ENCODE measurements at places on chromosomes 1 and 21.

DNA sequence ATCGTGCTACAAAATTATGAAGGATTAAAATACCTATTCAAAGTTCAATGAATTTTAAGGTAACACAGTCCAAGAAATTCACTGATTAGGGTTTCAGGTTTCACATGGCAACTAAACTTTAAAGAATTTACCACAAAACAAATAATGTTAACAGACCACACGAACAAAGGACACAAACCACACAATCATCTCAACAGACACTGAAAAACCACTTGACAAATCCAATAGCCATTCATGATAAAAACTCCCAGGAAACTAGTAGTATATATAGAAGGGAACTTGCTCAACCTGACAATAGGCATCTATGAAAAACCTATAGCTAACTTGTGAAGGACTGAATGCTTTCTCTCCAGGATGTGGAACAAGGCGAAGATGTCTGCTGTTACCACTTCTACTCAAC lies 21.1 kb upstream of the SH2D5 start:
- no peak for DNase-seq

DNA sequence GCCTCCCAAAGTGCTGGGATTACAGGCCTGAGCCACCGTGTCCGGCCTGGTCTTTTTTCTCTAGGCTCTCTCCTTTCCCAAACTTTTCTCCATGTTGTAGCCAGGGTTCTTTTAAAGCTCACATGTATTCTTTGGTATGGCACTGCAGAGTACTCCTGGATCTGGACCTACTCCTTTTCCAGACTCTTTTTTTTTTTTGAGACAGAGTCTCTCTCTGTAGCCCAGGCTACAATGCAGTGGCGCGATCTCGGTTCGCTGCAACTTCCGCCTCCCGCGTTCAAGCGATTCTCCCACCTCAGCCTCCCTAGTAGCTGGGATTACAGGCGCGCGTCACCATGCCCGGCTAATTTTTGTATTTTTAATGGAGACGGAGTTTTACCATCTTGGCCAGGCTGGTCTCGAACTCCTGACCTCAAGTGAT lies 602 bp upstream of the MED18 start:
- DNase-seq, result no peak

DNA sequence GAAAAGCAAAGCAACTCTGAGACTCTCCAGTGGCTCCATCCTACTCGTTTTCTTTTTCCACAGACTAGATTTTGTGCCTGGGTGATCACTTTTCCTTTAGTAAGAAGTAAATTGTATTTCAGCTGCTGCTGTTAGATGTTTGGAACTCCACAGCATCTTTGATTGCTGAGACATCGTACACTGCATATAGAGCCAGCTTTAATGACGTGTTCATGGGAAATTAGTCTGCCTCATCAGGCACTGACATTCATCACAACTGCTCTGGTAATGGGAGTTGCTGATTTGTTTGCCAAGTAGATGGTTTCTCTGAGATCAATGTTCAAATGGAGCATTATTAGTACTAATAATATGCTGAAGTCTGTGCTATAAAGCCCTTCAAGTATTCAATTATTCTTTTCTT lies 573.8 kb upstream of the NR5A2 start:
- no peak for DNase-seq

DNA sequence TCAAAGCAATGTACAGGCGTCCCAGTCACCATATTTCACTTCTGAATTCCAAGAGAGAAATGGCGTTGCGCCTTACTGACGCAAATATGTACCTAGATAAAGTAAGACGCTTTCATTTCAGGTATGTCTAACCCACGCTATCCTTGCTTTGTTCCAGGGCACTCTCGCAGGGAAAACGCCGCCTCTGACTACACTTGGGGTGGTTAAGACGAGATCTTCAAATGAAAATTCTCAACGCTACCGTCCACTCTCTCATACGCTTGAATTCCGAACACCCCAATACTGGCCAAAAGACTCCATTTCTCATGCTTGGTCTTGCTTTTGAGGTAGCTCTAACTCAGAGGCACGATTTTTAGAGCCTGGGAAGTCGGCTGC lies 736 bp upstream of the ZMPSTE24 start:
- DNase-seq, result no peak

GRCh38 chr21:36103434-36103833 lies 31.4 kb upstream of the CBR3 start:
- no peak for DNase-seq

DNA sequence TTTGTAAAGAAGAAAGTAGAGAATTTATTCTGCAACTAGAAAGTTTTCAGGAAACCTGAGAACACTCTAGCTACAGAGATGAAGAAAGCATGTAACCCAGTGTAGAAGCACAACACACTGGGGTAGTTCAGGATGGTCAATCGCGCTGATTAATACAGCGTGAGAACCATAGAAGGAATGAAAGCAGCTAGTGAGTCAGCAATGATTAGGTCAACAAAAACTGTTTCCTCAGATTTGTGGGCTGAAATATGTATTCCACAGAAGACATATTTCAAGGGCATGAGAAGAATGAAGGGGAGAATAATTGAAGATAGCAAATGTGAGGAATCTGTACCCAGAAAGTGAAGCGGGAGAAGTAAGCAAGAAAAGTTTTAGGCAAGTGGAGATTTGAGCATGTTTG lies 97.8 kb upstream of the ADGRL2 start:
- DNase-seq, result no peak

DNA sequence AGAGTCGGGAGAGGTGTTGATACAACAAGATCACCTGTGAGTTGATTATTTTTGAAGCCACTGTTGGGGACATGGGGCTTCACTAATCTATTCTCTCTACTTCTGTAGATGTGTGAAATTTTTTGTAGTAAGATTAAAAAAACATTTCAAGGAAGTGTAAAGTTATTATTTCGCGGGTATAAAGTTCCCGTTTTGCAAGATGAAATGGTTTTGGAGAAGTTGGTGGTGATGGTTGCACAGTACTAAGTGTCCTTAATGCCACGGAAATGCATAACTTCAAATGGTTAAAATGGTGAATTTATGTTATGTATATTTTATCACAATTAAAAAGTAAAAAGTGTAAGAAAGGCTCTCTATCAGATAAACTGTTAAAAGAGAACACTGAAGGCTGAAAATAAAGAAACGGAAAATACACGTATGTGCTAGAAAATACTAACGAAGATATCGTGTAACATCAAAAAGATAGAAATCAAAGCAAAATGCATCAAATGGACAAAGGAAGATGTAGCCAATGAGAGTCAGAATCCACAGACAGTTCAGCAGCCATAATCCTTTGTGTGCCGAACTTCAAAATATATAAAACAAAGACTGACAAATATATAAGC lies 2.9 kb upstream of the ITGB2 start:
- DNase-seq, result no peak

GRCh38 chr1:44641126-44642102 lies 32.9 kb downstream of the TMEM53 start:
- no peak for DNase-seq

DNA sequence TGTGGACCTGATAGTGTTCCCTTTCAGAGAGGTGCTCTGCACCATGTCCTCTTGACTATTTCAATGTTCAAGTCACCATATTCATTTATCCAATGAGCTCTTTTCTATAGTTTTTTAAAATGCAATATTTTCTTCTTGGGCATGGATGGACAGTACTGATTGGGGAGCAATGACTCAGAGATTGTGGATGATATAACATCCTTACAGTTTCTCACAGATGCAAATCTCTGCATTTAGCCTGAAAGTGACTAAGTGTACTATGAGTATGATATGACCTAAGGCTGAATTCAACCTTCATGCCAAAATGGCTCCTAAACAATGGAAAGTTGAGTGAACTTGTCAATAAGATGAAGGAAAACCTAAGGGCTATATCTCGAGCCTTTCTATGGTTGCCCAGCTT lies 36.5 kb downstream of the C4BPA start:
- no peak for DNase-seq

DNA sequence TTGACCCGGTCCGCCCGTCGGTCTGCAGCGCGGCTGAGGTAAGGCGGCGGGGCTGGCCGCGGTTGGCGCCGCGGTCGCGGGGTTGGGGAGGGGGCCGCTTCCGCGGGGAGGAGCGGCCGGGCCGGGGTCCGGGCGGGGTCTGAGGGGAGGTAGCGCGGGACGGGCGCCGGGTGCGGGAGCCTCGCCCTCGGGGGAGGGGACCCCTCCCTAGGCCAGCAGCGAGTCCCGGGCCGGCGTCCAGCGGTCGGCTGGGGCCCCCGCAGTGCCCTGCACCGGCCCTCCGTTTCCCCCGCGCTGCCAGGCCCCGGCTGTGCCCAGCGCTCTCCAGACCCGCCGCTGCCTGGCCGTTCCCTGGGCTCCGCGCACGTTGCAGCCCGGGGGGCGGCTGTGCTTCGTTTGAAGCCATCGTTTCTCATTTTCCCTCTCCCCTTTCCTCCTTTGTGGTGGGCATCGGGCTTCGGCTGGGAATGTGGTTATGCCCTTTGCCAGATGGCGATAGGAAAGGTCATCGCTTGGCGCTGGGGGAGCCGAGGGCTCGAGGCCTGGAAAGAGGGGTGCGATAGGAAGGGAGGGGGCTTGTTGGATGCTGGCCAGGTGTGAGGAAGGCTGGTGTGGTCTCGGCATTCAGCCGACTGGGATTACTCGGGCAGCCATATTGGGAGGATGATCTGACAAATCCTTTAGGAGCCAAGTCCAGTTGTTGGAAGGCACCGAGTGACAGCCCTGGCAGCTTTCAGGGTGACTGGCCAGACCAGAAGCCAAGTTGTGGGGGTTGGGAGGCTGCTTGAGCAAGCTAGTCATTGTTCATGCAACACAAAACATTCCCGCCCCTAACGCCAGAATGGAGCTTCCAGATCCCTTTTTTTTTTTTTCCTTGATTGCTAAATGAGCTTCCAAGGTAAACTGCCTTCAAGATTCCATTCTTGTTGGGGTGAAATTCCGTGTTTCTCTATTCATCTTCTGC lies 753 bp downstream of the KIF1B start:
- no peak for DNase-seq

- no peak for DNase-seq
These were observed 16.6 kb downstream of the TSNAX start for GRCh38 chr1:231544943-231545592.

Data from central memory CD4-positive, alpha-beta T cell (primary cell).